Retina (tissue), 1 donor: ENCODE measurements at places on chromosomes 13 and 19.

DNA sequence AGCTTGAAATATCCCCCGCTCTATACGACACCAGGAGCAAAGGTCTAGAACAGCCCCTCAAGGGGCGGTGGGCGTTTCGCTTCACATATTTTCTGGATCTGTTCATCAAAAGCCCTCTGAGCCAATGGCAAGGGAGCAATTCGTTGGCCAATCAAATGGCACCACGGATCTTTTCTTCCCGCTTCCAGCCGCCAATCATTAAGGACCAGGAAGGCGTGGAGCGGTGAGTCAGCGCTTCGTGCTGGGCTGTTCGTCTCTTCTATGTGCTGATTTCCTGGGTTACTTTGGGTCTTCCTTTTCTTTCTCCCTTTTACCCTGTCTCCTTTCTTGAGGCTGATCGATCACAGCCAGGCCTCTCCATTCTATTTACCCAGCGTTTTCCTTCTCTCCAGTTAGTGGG, at the start of gene NLRP4:
TSS of gene NLRP4 (plus strand) at position 201 of the 400 bp plus-strand sequence. CDS start 15,541 bp downstream, outside the sequence.
- no peak for DNase-seq

DNA sequence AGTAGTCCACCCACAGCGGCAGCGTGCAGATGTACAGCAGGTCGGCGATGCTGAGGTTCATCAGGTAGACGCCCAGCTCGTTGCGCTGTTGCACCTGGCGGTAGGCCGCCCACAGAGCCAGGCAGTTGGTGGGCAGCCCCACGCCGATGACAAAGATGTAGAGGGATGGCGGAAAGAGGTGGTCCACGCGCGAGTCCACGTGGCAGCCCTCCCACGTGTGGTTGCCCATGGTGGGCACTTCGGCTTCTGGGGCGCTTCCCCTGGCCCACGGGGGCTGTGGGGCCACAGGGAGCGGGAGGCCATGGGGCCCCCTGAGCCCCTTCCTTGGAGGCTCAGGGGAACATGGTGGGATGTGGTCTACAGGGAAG, 7.0 kb upstream of the OPA3 start:
- no peak for DNase-seq

DNA sequence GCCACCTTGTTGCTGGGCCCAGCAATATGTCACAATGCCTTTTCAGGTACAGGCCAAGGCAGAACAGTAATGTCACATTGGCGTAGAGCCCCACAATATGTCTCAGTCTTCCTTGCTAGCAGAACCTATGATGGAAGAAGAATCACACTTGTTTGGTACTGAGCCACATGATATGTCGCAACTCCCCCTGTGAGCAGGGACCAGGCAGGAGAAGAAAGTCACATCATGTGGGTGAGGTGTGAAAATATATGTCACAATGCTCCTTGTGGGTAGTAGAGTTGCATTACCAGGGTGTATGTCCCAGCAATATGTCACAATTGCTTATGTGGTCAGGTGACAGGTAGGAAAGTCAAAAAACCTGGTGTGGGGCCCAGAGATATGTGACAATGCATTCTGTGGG, 7.1 kb upstream of the ZNF91 start:
- DNase-seq = no peak

DNA sequence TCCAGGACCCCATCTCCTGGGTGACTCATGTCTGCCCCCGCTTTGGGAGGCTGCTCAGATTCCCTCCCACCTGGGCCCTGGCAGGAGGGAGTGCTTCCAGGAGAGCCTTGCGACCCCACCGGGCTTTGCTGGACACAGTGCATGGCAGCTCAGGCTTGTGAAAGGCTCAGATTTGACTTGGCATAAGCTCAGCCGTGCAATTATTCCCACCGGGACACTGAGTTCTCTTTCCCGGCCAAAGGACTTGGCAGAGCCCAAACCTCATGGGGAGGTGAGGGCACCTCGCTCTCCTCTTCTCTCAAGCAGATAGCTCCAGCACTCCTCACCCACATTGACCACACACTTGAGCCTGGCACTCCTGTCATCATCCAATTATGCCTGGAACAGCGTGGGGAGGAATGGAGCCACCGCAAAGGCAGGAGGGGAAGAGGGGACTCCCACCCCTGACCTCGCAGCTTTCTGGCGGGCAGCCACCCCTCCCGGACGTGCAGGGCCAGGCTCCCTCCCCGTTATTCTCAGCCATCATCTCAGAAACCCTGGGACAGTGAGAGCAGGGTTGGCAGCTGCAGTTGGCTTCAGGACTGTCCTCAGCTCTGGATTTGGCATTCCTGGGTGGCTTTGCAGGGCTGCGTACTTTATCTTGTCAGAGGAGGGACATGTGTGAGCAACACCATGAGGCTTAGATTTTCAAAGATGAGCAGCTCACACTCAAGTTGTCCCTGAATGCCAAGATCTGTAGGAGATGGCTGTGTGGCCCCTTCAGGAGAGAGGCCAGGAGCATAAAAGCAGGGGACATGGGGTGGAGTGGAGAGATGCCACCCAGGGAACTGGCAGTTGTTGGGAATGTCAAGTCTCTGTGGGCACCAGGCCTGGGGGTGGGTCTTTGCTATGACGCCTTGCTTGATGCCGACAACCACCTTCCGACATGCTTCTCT, 306.2 kb downstream of the TEX29 start:
- DNase-seq = no peak

DNA sequence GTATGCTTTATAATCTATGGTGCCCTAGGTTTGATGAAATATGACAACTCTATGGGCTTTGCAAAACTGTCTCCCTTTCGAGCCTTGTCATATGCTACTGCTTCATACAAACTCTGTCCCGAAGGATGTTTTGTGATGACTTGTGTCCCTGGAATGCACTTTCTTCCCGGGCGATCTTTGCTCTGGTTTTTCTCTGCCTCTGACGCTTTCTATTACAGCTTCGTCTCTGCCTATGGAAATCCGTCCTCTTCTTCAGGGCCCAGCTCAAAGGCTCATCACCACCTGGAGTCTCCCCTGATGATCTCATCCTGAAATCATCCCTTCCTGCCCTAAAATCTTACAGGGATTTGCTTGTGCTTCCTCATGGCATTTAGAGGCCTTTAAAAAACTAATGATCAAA, 191.5 kb upstream of the KL start:
- no peak for DNase-seq

- DNase-seq = peak; percentile 93
These were observed at the start of gene ENOX1 for GRCh38 chr13:43786766-43787517. ENOX1 (minus strand) TSS chr13:43786972.

DNA sequence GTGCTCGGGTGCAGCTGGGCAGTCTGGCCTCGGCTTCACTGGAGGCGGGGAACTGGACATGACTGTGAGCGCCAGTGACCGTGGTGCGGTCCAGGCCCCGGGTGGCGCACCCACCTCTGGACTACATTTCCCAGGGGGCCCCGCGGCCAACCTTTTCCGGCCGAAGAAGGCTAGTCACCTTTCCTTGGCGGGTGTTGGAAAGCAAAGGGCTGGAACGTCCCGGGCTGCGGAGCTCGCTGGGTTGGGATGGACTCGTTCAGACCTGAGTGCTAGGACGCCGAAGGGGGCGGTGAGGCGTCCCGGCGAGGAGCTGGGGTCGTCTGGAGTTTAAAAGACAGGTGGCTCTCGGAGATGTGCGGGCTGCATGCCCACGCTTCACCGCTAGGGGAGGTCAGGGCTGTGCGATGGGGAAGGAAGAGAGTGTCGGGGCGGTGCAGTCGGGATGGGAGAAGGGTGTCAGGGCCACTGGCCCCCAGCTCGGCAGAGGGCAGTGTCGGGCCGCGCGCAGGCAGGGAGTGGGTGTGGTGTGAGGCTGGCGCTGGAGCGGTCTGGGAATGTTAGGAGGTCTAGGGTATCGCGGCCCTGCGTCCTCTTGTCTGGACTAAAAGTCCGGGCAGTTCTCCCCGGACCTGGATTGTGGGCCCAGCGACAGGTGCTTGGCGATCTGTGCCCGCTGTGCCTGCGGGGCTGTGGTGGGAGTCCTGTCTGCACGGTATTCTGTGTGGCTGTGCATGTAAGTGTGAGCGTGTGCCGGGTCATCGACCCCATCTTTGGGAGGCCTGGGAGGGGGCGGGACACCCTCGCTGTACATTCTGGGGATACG, 57.1 kb downstream of the ZNF568 start:
- peak; percentile 99 for DNase-seq

DNA sequence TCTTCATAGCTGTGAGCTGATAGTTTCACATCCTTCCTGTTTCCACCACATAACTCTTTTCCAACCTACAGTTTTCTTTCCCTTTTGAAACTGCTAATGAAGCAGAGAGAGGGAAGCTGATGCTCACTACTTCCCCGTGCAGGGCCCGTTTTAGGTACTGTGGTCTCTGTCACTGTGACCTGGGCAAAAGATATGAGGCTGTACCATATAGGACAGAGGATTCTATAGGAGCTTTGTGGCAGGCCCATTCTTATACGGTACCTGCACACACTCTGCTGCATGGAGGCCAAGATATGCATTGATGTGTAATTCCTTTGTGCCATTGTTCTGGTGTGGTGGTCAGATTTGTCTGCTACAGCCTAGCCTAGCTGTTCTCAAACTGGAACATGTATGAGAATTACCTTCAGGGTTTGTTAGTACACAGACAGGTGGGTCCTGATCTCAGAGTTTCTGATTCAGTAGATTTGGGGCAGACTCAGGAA, 577.3 kb downstream of the LMO7 start:
- DNase-seq = peak; percentile 8
